Naive thymus-derived CD8-positive, alpha-beta T cell (primary cell): ENCODE measurements at places on chromosomes 4 and X. TPM values are rescaled to one million over a fixed set of nuclear protein-coding genes. Genes with fewer than 3 reads are reported as not detected.

GPC3 gene
- 2.6 TPM for polyA plus RNA-seq

DNA sequence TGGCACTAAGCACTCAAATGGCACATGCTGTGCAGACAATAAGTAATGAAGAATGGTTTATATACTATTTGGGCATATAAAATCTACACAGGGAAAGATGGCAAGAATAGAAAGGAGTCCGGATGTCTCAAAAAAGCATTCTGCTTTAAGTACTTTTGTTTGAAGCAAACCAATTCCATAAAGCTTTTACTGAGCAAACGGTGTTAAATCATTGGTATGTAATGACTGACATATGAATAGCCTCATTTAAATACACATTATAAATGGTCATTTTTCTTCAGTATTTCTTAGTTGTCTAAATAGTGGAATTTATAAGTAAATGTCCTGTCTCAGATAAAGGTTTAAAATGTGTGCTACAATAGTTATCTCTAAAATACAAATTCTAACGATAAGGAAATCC is 6.0 kb downstream of the FBXO8 start:
- no peak for DNase-seq

- no peak for DNase-seq
Observed at GRCh38 chr4:187547316-187547715, 448.3 kb upstream of the ZFP42 start.

DNA sequence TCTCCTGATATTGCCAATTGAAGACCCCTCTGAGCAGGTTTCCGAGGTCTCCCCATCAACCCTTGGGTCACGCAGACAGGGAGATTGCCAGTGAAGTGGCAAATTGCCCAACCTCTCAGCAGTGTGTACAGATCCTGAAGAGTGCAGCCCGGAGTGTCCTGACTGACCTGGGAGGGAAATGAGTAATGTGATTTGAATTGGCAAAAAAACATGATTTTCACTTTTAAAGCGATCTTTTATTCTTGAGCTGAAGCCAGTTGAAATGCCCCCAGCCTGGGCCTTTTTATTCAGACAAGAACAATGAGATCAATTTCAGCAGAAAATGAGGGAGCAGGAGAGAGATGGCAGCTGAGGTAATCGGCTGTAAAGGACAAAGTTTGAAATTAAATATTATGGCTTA is 401.8 kb downstream of the RAPGEF2 start:
- DNase-seq = no peak

GRCh38 chr4:41963105-41963504 is 18.5 kb upstream of the DCAF4L1 start:
- DNase-seq = no peak

GRCh38 chr4:45539142-45539814 is 584.6 kb downstream of the GABRG1 start:
- DNase-seq = no peak

DNA sequence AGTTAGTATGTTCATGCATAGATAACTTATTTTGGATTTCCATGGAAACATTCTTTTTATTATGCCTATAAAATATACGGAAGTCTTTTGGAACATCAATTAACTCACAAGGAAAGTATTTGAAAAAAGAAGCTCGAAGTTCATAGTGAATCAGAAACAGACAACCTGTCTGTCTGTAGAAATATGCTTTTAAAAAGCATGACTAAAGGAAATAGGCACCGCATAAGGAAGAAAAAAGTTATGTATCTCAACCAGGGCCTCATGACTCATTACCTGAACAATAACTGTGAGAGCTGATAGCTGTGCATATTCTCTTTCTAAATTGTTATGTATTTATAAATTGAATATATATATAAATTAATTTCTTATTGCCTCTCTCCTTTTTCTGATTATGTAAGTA is 324.1 kb downstream of the TLL1 start:
- no peak for DNase-seq

- DNase-seq = no peak
Observed at GRCh38 chrX:28549838-28550237, 37.4 kb upstream of the IL1RAPL1 start.

- DNase-seq = no peak
Observed at GRCh38 chrX:20225488-20225833, 41.2 kb downstream of the RPS6KA3 start.

- no peak for DNase-seq
Observed at GRCh38 chrX:109939498-109939897, 63.4 kb upstream of the TMEM164 start.

- no peak for DNase-seq
Observed at GRCh38 chr4:170979736-170980135, 833.5 kb upstream of the GALNTL6 start.

DNA sequence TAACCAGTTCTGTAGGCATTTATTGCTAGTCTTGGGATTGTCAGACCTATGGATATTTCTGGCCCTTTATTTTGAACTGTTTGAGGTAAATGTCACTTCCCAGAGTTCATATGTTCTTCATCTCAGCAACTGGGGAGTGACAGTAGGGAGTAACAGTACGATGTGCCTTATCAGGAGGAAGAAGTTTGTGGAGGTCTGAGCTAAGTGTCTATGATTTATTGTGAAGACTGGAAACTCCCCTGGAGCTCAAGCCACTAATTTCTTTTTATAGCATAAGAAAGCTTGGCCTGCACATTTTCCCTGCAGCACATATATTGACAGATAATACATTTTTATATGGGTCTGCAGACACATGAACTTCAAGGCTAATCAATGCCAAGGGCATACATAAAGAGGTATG is 383.8 kb downstream of the GRXCR1 start:
- no peak for DNase-seq

GRCh38 chr4:87559090-87559837 is 30.1 kb upstream of the SPARCL1 start:
- DNase-seq = peak; percentile 66

GRCh38 chrX:106069048-106069447 is 30.5 kb upstream of the SERPINA7 start:
- no peak for DNase-seq

DNA sequence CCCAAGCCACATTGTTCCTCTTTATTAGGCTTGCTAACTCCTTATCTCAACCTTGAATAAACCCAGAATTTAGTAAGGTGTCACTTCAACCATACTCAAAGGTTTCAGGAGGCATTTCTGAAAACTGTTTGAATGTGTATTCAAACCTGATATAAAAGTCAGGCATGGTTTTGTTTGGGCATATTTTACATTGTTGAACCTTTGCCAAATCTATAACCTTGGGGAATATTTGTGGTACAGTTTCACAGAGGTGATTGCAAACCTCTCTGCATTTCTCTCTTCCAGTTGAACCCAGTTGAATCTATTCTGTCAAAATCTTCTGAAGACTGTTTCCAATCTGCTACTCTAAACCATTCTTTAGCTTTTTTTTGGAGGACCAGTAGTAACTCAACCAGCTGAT is 409.0 kb downstream of the TECRL start:
- DNase-seq = no peak

- no peak for DNase-seq
Observed at GRCh38 chr4:76745240-76745639, 152.7 kb downstream of the SOWAHB start.

- no peak for DNase-seq
Observed at GRCh38 chr4:63269156-63269555, 1140.1 kb downstream of the TECRL start.
